Cardiac fibroblast (primary cell): ENCODE measurements at places on chromosomes 7 and 10.

- DNase-seq, result no peak
Measured at GRCh38 chr7:69467826-69468225, 130.4 kb upstream of the AUTS2 start.

DNA sequence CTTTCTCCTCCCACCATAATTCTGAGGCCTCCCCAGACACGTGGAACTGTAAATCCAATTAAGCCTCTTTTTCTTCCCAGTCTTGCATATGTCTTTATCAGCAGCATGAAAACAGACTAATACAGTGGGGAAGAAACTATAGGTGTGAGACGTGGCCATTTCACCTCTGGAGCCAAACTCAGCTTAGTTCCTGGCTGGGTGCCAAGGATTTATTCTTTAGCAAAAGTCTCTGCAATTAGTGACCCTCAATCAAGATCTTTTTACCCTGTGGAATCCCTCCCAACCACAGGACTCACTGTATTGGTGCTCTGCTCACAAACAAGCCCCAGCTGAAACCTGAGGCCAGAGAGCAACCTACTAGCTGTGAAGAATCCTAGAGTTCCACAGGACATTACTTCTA lies 28.1 kb upstream of the SFTPD start:
- no peak for DNase-seq

DNA sequence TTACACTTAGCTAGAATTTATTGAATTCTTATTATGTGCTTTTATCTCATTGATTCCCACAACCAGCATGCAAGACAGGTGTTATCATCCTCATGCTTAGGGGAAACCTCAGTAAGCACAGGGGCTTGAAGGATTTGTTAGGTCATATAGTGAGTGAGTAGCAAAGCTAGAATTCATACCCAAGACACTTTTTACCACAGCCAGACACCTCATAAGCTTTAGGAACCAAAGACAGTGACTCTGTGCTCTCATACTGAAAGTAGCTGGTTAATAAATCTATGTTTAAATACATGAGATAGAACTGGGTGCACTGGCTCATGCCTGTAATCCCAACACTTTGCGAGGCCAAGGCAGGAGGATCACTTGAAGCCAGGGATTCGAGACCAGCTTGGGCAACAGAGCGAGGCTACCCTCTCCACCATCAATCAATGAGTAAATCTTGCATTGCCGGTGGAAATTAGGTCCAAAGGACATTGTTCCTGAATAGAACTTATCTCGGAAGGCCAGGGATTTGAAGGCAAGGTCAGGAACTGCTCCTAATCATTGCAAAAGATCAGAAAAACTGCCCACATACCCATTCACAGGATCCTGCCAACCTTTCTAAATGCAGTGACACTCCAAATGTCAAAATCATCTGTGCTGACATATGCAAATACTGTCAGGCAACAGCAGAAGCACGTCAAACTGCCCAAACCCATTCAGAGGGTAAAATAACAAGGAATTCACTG lies 523.5 kb downstream of the PARD3 start:
- no peak for DNase-seq

GRCh38 chr7:28871631-28872030 lies 86.5 kb downstream of the TRIL start:
- DNase-seq, result no peak

GRCh38 chr10:123009105-123009820 lies 457 bp downstream of the ACADSB start:
- peak; percentile 6 for DNase-seq

DNA sequence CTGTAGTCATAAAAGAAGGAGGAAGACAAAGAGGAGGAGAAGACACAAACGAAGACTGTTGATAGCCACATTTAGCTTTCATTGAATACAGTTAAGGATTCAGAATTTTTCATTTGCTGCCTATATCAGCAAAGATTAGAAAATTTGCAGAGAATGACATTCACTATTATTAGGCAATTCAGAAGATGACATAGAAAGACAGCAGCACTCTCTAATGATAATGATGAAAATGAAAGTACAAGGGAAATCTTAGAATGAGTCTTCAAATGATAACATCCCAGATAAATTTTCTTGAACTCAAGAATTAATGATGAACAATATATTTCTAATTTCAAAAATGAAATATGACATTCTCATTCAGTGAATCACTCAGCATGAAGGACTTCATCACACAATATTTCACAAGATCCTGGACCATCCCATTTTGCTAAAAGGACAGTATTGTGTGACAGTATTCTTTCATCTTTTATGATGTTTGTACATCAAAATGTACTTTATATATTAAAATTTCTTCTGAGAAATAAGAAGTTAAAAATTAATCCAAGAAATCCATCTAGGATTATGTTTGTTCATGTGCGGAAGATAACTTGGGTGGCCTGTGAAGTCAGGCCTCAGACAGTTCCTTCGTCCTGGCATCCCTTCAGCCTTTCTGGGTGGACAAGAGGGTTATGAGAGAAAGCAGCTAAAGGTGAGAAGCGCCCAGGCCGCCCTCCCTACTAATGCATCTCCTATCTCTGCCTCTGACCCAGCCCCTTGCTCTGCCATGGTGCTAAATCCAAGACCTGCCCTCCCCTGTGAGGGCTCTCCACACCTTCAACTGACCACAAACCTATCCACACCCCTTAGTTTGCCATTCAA lies 47.4 kb upstream of the CAMK2B start:
- no peak for DNase-seq

- DNase-seq, result no peak
Measured at GRCh38 chr7:28759475-28759971, 198.6 kb downstream of the TRIL start.

GRCh38 chr7:141738592-141739013 lies 445 bp downstream of the SSBP1 start:
- DNase-seq, result no peak

DNA sequence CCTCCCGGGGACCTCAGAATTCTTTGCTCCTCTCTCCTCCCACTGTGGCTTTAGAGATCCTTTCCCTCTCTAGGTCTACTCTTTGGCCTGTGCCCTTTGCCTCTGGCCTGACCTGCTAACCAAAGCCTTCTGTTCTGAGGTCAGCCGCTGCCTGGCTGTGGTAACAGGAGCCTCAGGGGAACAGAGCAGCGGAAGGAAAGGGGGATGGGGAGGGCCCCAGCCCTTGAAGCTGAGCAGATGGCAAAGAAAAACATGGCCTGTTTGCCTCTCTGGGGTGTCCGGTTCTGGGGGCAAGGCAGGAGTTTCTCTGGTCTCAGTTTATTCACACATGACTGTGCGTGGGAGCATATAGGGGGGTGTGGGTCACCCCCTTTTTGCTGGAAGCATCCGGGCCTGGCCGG lies 28.2 kb downstream of the COL26A1 start:
- peak; percentile 57 for DNase-seq

DNA sequence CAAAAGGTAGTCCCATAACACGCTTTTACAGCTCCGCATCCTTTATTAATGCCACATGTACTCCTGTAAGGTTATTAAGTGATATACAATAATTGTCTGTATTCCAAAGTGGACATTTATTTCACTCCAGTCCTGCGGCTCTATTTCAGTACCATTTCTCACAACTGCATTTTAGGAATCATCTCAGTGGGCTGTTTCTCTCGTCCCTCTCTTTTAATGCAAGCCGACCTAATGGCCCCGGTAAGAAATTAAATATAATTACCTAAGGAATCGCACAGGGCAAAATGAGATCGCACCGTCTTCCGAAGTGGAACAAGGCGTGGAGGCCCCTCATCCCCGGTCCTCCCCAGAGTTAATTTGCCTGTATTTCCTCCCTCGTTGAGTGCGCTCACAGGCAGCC lies 216.5 kb downstream of the RAB11FIP2 start:
- no peak for DNase-seq

- no peak for DNase-seq
Measured at GRCh38 chr7:44988701-44989100, 9.9 kb upstream of the MYO1G start.

DNA sequence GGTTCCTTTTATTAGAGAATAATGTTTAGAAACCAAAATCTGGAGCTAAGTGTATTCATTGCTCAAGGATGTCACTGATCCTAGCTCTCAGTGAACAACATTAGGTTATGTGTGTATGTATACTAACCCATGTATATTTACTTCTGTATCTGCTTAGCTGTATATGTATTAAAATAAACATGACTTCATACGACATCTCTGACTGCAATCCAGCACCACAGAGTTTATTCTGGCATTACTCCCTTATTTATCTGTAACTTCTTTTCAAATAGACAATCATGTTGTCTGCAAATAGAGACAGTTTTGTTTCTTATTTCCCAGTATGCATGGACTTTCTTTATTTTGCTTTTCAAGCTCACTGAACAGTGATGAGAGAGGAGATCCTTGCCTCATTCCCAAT lies 441.0 kb upstream of the NFE2L3 start:
- DNase-seq, result no peak

DNA sequence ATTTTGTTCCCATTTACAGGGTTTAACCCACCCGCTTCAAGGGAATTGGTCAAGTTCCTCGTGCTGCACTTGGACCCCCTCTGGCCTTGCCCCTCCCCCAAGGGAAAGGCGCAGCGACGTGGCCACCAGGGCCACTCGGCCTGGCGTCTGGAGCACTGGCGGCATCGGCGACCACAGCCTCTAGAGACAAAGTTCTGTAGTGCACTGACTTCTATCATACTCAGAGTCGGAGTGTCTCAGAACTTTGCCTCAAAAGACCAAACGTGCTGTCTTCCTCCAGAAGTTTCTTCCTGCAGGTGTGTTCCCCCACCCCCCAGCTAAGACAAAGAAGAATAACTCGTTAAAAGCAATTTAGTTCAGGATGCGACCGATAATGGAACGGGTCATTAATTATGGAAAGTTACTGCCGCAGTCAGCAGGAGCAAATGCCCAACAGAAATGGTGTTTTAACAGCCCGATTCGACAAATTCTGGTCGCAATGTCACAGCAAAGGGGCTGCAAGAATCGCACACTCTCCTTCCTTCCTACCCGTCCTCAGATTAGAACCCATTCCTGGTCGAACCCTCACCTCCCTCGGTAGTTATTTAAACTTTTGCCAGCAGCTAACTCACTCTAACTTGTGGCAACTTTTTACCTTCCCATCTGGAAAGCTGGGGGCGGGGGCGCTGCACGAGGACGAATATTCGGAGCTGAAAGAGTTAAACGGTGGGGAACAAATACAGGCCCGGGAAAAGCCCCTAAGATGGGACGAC lies 202.1 kb upstream of the NFE2L3 start:
- no peak for DNase-seq
